Thoracic aorta (tissue), 2 donors: ENCODE measurements at places on chromosomes 16 and 17.
A peak's percentile ranks its signal among the peaks of the same experiment; 100 is the strongest.

- H3K4me3 ChIP-seq, result peak overlapping the region; percentile 66
- peaks cover 37% of the 10 kb centered on the region for H3K4me1 ChIP-seq
- DNase-seq, result peak; percentile 52
- H3K36me3 ChIP-seq, result no peaks in the 10 kb centered on the region
These were observed 89.3 kb downstream of the SMG6 start for GRCh38 chr17:2214047-2214928.

DNA sequence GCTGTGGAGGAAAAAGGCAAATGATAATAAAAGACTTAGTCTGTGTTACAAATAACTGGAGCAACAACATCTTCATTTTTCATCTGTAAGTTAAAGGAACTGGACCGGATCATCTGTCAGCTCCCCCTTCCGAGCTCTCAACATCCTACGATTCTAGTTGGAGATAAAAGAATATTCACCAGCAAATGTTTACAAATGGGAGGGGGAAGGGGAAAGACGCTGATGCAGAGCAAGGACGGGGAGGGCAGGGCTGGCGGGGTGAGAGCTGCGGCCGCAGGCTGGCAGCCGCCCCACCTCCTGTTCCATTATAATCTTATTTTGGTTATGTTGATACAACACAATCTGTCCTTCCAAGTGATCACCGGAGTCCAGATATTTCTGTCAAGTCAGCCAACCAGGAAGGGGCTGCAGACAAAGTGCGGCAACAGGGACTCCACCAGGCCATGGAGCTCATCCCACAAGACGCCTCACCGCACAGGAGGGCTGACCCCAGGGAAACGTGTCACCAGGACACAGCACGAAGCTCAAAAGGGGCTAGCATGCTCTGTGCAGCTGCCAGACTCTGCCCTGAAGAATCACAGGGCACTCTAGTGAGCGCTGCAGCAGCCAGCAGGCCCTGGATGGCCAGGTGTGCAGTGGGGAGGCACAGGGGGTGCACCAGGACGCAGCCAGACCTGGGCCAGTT is 19.7 kb downstream of the FBXO31 start:
- H3K4me3 ChIP-seq, result no peak overlapping the region
- peaks cover 18% of the 10 kb centered on the region for H3K36me3 ChIP-seq
- no peaks in the 10 kb centered on the region for H3K27me3 ChIP-seq
- peaks cover 24% of the 10 kb centered on the region for H3K4me1 ChIP-seq
- DNase-seq, result no peak

DNA sequence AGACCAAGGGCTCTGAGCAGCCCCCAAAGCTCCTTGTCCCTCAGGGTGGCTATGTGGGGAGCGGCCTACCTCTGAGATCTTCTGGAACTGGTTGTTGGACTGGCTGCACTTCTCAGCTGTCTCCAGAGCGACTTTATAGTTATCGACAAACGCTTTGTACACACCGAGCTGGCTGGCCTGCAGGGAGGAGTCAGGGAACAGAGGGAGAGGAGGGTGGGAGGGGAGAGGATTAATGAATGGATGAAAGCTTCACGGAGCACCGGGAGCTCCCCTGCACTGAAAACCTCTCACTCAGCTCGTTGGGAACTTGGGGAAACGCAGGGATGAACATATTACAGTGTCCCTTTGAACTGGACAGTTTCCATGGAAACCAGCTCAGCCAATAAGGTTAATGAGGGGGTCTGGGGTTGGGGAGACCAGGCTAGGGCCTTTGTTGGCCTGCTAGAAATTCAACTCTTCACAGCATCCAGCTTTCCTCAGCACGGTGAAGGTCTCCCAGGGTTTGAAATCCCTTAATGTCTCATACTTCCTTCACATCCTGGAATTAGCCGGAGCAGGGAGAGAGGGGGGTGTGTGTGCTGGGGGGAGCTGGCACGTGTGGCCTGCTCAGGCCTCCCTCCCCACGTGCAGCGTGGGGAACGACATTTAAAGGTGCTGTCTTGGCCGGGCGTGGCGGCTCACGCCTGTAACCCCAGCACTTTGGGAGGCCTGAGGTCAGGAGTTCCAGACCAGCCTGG is 86.7 kb downstream of the TIMM22 start:
- H3K4me3 ChIP-seq, result no peak overlapping the region
- H3K36me3 ChIP-seq, result peaks cover 32% of the 10 kb centered on the region
- H3K4me1 ChIP-seq, result peaks cover 28% of the 10 kb centered on the region
- H3K27ac ChIP-seq, result no peak overlapping the region

- H3K4me1 ChIP-seq, result no peaks in the 10 kb centered on the region
- H3K27me3 ChIP-seq, result no peaks in the 10 kb centered on the region
- no peak overlapping the region for H3K27ac ChIP-seq
- H3K36me3 ChIP-seq, result no peaks in the 10 kb centered on the region
- no peak for DNase-seq
These were observed 69.5 kb upstream of the CIBAR2 start for GRCh38 chr16:85181739-85182129.

- DNase-seq, result no peak
- H3K4me3 ChIP-seq, result no peak overlapping the region
- H3K27me3 ChIP-seq, result no peaks in the 10 kb centered on the region
- no peaks in the 10 kb centered on the region for H3K4me1 ChIP-seq
- H3K27ac ChIP-seq, result no peak overlapping the region
- no peaks in the 10 kb centered on the region for H3K36me3 ChIP-seq
These were observed 42.2 kb upstream of the TNRC6C start for GRCh38 chr17:77916264-77916663.

- no peak for DNase-seq
- no peak overlapping the region for H3K27ac ChIP-seq
- no peaks in the 10 kb centered on the region for H3K4me1 ChIP-seq
- H3K27me3 ChIP-seq, result no peaks in the 10 kb centered on the region
- H3K36me3 ChIP-seq, result no peaks in the 10 kb centered on the region
- H3K4me3 ChIP-seq, result no peak overlapping the region
These were observed 37.7 kb upstream of the PVALEF start for GRCh38 chr17:81127526-81128177.

DNA sequence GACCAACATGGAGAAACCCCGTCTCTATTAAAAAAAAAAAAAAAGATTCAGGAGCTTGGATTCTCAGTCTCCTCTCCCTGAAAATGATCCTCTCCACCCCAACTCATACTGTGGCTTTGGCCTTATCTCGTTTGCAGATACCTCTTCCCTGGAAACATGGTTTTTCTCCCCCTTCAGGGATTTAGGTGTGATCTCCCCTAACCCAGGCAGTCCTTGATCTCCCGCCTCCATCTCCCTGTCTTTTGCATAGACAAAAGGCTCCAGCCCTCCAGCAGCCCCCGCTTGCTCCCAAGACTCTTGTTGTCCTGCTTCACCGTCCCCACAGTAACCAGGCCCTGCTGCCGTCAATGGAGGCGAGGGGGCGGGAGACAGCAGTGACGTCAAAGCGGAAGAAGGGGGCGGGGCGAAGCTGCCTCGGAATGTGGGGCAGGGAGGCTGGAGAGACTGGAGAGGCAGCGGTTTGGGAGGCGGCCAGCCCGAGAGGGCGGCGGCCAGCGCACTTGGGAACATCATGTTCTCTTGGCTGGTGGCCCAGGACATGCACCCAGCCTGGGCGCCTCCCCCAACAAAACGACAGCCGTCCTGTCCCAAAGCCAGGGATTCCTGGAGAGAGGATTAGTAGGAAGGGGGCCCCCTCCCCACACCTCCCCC is 1.9 kb upstream of the PER1 start:
- H3K27ac ChIP-seq, result peak overlapping the region; percentile 100
- peaks cover 18% of the 10 kb centered on the region for H3K36me3 ChIP-seq
- peaks cover 18% of the 10 kb centered on the region for H3K4me1 ChIP-seq
- H3K27me3 ChIP-seq, result no peaks in the 10 kb centered on the region

GRCh38 chr17:8041249-8041928 is 2.5 kb downstream of the ALOX15B start:
- H3K36me3 ChIP-seq, result no peaks in the 10 kb centered on the region
- H3K27ac ChIP-seq, result no peak overlapping the region
- H3K4me1 ChIP-seq, result no peaks in the 10 kb centered on the region
- no peak overlapping the region for H3K4me3 ChIP-seq
- no peak for DNase-seq
- H3K27me3 ChIP-seq, result no peaks in the 10 kb centered on the region

DNA sequence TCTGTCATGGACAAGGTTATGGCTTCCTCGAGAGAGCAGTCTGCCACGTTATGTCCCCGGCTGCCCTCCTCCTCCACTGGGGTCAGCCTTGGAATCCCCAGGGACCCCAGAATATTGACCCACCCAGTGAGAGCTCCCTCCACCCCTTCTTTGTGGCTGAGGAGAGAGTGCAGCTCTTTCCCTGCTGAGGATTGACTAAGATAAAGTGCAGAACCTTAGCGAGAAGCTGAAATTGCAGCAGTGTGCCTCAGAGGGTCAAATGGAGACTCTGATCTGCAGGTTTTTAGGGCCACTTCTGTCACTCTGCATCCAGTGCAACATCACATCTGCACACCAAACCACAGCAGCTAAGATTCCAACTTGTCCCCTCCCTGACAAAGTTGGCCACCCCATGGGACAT is 25.6 kb upstream of the PMFBP1 start:
- H3K36me3 ChIP-seq, result no peaks in the 10 kb centered on the region
- H3K4me1 ChIP-seq, result peaks cover 7% of the 10 kb centered on the region
- H3K27ac ChIP-seq, result no peak overlapping the region
- no peak overlapping the region for H3K4me3 ChIP-seq
- no peak for DNase-seq
- H3K27me3 ChIP-seq, result no peaks in the 10 kb centered on the region

DNA sequence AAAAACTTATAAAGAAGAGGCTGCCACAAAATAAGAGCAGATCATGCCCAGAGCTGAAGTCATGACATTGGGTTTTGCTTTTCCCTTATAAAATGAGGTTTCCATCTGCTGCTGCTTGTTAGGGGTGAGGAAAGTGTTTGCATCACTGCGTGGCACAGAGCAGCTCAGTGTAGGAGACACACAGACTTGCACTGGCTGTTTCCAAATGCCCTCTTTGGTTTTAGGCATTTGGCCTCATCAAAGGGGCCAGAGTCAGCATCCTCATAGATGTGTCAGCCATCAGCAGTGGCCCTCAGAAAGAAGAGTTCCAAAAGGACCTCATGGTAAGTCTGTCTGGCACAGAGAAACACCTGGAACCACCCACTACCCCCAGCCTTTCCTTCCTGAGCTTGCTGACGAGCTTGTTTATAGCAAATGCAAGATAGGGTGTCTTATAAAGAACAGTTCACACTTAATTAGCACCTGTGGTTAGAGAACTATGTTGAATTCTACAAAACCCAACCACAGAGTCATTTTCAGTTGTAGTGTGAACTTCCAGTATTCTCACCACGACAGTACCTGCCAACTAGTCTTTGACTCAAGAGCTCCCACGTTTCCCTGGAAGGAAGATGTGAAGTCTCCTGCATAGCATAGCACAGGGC is 17.0 kb downstream of the VWA3A start:
- no peak overlapping the region for H3K4me3 ChIP-seq
- no peaks in the 10 kb centered on the region for H3K4me1 ChIP-seq
- H3K36me3 ChIP-seq, result no peaks in the 10 kb centered on the region
- no peak overlapping the region for H3K27ac ChIP-seq
- DNase-seq, result no peak

DNA sequence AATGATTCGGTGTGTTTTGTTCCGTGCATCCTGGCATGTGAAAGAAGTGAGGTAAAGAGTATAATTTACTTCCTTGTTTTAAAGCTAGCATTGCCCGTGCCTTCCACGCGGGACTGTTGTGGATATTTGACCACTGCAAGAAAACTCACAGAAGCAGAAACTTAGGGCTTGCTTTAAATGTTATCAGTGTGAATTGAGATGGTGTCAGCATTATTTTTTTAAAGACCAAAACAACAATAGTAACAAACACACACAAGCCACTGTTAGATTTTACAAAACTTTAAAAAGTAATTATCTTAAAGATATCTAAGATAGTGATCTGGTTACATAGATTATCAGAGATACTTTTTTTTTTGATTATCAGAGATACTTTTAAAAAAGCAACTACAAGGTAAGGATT is 47.4 kb downstream of the WWOX start:
- H3K27me3 ChIP-seq, result no peaks in the 10 kb centered on the region
- no peak for DNase-seq
- H3K4me3 ChIP-seq, result no peak overlapping the region
- peaks cover 8% of the 10 kb centered on the region for H3K4me1 ChIP-seq
- H3K36me3 ChIP-seq, result no peaks in the 10 kb centered on the region
- no peak overlapping the region for H3K27ac ChIP-seq

- H3K36me3 ChIP-seq, result peaks cover 6% of the 10 kb centered on the region
- peaks cover 37% of the 10 kb centered on the region for H3K4me1 ChIP-seq
- no peak for DNase-seq
- H3K27ac ChIP-seq, result no peak overlapping the region
- H3K27me3 ChIP-seq, result no peaks in the 10 kb centered on the region
These were observed 6.2 kb downstream of the PSMD12 start for GRCh38 chr17:67359960-67360791.
